Aorta (tissue), 5 donors: ENCODE measurements at places on chromosomes 4 and X. TPM values are rescaled to one million over a fixed set of nuclear protein-coding genes. Genes with fewer than 3 reads are reported as not detected.

The PRDM5 gene
- total RNA-seq: 26.0 TPM

The GSTCD gene
- 8.4 TPM for total RNA-seq

The DIPK2B gene
- 25.2 TPM for total RNA-seq

The SATL1 gene
- not detected for total RNA-seq

The MAGEH1 gene
- 32.3 TPM for total RNA-seq

The FAM156A gene
- 14.7 TPM for total RNA-seq

The RHOXF2 gene
- not detected for total RNA-seq

The CSAG3 gene
- not detected for total RNA-seq

The CNGA1 gene
- total RNA-seq: 1.6 TPM

The GPR34 gene
- total RNA-seq: 18.3 TPM

The FRMPD3 gene
- total RNA-seq: 1.2 TPM

The MPP1 gene
- total RNA-seq: 37.4 TPM

The TMEM154 gene
- total RNA-seq: 5.4 TPM

The GPR82 gene
- total RNA-seq: 0.45 TPM

The FAM47E gene
- 1.8 TPM for total RNA-seq

The CD38 gene
- total RNA-seq: 9.3 TPM

DNA sequence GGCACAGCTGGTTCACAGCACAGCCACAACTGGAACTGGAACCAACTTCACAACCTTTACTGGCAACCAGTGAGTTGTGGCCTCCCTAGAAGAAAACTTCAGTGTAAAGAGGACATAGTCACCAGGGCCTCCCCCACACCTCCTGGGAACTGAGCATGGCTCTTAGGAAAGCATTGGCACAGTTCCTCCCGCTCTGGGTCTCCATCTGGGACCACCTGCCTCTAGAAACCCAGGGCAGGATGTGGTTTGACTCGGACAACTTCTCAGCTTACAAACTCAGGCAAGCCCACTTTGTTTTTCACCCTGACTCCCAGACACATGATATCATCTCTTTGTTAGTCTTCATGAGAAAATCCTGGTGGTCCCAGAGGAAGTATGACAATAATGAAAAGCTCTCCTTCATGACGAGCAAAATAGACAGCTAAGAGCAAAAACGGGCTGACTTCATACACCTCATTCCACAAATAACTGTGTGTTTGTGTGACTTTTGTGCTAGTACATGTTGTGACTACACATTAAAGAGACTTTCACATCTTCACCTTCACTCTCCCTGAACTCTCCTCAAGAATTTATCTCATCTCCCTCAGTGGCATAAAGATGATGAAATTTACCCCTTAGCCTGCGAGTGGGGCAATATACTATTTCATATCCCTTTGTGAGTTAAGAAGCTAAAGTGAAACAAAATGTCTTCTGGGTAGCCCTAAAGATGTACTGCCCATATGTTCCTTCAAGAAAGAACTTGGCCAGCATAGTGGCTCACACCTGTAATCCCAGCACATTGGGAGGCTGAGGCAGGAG, 75.4 kb downstream of the SH3KBP1 start:
- DNase-seq: no peak

GRCh38 chr4:38133711-38134480, 173.7 kb downstream of the PTTG2 start:
- DNase-seq: no peak

DNA sequence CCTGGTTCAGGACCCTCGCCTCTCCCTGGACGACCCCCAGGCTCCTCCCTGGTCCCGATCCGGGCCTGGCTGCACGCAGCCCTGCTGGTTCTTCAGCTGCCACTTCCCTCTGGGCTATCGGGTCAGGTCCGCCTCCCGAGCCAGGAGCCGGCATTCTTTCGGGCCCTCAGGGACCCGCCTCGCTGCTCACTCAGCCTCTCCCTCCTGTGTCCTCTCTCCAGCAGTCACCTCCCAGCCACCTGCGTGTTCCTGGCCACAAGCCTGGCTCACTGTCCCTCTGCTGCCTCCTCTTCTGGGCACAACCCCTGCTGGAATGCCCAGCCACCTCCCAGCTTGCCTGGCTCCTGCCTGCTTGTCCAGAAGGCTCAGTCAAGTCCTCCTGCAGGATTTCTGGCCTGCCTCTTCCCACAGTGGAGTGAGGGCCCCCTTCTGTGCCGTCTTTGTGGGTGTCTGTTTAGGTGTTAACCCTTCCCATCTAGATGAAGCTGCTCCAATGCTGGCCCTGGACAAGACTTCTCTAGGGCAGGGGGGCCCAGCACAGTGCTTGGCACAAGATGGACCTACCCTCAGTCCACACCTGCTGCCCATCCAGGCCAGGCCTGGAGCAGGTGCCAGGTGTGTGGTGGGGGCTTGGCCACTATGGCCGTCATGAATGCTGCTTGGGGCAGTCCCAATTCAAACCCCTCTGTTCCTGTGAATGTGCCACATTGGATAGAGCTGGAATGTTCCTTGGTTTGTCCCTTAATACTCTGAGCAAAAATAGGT, 2.2 kb downstream of the WFS1 start:
- DNase-seq: peak; percentile 85

DNA sequence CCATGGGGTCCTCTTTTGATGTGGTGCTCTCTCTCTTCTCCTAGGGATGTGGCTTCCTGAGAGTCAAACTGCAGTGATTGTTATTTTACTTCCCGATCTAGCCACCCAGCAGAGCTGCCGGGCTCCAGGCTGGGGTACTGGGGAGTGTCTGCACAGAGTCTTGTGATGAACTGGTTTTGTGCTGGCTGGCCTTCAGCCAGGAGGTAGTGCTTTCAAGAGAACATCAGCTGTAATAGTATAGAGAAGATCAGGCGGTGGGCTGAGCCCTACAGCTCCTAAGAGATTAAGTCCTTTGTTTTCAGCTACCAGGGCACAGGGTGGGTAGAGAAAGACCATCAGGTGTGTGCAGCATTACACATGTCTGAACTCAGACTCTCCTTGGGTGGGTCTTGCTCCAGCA, 59.0 kb upstream of the AGTR2 start:
- no peak for DNase-seq

- no peak for DNase-seq
Measured at GRCh38 chr4:17531538-17532285, 16.7 kb downstream of the CLRN2 start.

- DNase-seq: no peak
Measured at GRCh38 chr4:53902786-53903185, 161.6 kb downstream of the CHIC2 start.

DNA sequence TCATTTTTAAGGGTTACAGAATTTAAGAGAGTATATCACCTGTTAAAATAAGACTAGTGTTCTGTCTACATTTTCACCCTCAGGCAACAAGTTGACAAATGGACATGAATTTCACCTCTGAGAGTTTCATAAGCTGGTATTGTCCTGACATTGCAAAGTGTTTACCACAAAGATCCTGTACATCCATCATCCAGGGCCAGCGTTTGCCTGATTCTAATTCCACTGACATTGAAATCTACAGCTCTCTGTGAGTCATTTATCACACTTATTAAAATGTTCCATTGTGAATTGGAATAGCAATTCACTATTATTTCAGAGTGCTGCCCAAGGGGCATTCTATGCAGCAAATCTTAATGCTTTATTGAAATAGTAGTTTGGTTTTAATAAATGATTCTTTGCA, 1499.4 kb upstream of the PCDH7 start:
- DNase-seq: no peak

DNA sequence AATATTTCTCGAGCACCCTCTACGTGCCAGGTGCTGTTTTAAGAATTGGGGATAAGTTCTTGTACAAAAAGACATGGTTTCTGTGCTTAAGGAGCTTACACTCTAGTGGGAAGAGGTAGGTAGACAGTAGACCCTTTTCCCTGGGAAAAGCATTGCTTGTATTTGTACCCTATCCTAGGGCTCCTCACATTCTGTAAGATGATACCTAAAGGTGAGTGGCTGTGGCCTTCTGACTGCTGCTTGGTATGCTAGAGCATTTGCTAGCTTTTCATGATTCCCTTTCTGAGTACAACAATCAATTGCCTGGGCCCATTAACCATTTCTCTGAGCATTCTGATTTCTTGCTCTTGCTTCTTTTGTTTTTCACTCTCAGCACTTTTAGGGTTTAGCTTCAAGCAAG, 286.6 kb downstream of the ZIC3 start:
- no peak for DNase-seq

- no peak for DNase-seq
Measured at GRCh38 chr4:52431869-52432268, 227.2 kb downstream of the USP46 start.

DNA sequence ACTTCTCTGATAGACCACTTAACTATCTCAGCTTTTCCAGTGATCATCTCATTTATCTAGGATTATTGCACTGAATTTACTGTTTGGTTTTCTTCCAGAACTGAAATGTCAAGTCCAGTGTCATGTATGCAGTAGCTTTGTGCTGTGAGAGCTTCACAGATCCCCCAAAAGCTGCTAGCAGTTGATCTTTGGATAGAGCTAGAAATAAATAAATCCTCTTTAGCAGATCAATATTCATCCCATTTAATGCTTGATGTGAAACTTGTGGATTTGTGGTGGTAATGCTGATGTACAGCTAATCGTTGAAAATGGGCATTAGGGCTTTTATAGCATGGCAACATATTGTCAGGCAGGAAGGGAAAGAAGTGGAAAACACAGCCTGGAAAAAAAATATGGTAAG, 509.6 kb upstream of the FAM241A start:
- DNase-seq: no peak

GRCh38 chr4:189136462-189136861, 804.2 kb upstream of the FRG1 start:
- DNase-seq: no peak

DNA sequence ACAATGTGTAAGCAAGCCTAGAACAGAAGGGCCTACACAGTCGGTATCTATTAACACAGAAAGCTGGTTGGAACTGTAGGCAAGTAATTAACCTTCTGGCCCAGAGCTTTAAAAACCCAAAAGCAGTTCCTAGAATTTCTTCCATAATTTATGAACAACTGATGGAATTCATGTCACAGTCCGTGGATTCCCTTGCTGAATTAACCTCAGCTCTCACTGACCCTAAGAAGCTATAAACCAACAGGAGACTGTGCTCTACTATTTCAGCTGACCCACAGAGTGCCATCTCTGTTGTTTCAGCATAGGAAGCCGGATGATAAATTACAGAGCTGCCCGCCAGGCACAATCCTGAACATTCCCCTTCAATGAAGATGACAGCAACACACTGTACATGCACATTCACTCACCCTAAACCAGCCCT, 157.3 kb downstream of the PRDM5 start:
- DNase-seq: no peak

GRCh38 chrX:47745416-47745815, 86.4 kb upstream of the UXT start:
- no peak for DNase-seq

- DNase-seq: no peak
Measured at GRCh38 chr4:37793562-37793961, 32.9 kb upstream of the PGM2 start.
